ENCODE measurements at places on chromosomes 7 and 10. TPM values are rescaled to one million over a fixed set of nuclear protein-coding genes. Genes with fewer than 3 reads are reported as not detected.

GRCh38 chr7:92244808-92245486 lies 767 bp downstream of the KRIT1 start:
- no peaks in the 10 kb centered on the region for H3K36me3 ChIP-seq
- peak; percentile 5 for DNase-seq

GRCh38 chr7:122064971-122065370 lies 79.1 kb downstream of the AASS start:
- H3K36me3 ChIP-seq: no peaks in the 10 kb centered on the region
- no peaks in the 10 kb centered on the region for H3K4me1 ChIP-seq
- H3K4me3 ChIP-seq: no peak overlapping the region
- no peak overlapping the region for H3K27ac ChIP-seq

DNA sequence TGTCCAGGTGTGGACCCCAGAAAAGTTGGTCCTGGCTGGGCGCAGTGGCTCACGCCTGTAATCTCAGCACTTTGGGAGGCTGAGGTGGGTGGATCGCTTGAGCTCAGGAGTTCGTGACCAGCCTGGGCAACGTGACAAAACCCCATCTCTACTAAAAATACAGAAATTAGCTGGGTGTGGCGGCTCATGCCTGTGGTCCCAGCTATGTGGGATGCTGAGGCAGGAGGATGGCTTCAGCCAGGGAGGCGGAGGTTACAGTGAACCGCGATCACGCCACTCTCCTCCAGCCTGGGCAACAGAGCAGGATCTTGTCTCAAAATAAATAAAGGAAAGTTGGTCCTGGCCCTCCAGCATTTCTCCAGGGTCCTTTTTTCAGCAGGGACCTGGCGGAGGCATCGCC lies 1.4 kb downstream of the NUDT1 start:
- H3K4me3 ChIP-seq: no peak overlapping the region
- H3K27me3 ChIP-seq: no peaks in the 10 kb centered on the region
- no peak for DNase-seq
- no peak overlapping the region for H3K27ac ChIP-seq

Gene NKX2-3
- 0.05 TPM for total RNA-seq

Gene BICC1
- total RNA-seq: 1.9 TPM

Gene TUBAL3
- 1.3 TPM for total RNA-seq

Data from thymus (tissue), 14 donors.